ENCODE measurements at places on chromosomes 3 and 15.
A peak's percentile ranks its signal among the peaks of the same experiment; 100 is the strongest.

DNA sequence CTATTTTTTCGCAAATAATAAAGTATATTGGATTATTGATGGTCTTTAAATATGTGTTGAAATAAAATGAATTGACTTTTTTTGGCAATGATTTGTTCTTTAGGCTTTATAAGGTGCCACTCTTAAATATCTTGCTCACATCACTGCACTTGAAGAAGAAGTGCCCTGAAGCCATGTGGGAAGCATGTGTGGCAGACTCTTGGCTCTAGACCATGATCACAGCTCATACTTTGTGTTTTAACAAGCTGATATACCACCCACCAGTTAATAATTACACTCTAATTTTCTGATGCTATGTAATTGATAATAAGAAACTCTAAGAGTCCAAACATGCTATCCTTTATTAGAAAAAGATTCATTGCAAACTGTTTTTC lies 52.1 kb upstream of the TGFBR2 start:
- no peak for DNase-seq

DNA sequence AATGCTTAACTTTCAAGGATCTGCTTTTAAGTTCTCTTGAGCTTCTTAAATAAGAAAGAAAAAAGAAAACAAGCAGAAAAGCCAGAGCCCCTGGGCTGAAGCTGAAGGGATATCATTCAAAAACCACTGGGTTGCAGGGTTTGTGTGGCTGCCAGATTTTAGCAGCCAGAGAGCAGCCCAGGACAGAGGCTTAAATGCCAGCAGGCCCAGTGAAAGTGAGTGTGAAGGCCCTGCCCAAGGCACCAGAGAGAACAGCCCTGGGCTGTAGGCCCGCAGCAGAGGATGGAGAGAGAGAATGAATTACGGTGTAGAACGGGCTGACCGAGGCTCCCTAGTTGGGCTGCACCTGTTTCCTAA lies 106.3 kb upstream of the BOC start:
- DNase-seq = no peak

DNA sequence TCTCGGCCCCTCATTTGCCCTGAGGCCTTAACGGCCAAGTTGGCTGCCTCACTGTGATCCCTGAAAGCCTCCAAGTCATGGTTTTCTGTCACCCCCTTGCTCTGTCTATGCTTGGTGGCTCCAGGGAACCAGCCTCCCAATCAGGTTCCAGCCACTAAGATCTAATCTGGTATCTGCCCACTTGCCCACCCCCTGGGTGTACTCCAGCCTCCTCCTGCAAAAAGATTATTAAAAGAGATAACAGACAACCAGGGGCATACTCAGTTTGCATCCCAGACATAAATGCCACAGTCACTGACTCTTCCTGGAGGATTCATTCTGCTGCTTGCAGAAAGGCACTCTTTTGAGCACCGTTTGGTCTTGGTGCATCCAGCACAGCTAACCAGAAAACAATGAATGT lies 103.9 kb downstream of the NTRK3 start:
- DNase-seq = no peak

GRCh38 chr15:59688423-59688781 lies 718 bp downstream of the BNIP2 start:
- no peak for DNase-seq

DNA sequence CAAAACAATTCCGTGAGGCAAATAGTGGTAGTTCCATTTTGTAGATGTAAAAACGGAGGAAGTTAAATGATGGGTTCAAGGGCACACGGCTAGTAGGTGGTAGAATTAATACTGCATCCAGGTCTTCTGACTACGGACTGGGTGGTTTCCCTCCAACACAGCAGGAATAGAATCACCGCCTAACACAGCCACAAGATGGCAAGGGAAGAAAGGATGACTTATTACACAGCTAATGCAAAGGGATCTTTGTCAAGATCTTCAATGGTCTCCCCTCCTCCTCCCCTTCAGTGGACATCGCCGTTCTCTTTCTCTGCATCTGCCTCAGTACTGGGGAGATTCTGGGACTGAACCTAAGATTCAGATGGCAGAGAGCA lies 524 bp upstream of the TOPBP1 start:
- DNase-seq = no peak

DNA sequence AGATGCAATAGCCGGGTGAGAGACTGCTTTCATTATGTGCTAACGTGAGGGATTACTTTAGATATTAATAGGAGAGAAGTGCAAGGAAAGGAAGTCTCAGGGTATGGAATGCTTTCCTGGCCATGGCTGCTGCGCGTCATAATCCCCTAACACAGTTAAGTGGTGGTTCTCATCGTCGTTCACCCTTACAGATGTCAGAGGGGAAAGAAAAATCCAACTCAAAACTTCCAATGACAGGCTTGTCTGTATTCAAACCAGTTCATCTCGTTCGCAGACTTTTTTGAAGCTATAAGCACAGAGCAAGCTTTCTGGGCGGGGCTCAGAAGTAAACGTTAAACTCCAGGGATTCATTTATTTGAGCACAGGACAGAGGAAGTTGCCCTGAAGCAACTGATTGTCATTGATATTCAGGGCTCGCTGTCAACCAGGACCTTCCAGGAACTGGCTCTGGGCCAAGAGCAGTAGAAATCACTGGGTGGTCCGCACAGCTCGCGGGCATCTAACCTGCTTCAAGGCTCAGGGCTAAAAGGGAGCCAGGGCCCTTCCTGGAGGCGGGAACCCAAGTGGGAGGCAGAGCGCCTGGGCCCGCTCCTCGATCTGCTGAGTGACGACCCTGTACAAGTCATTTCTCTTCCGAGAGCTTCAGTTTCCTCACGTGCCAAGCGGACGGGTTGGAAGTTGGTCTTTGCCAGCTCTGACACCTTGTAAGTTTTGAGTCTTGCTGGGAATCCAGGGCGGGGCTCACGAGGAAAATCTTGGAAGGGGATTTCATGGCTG lies 1.1 kb upstream of the LPP start:
- DNase-seq = no peak

- DNase-seq = no peak
These were observed 83.7 kb upstream of the OXTR start for GRCh38 chr3:8853081-8853480.

GRCh38 chr3:46359733-46360493 lies 6.0 kb downstream of the CCR2 start:
- DNase-seq = peak; percentile 32

DNA sequence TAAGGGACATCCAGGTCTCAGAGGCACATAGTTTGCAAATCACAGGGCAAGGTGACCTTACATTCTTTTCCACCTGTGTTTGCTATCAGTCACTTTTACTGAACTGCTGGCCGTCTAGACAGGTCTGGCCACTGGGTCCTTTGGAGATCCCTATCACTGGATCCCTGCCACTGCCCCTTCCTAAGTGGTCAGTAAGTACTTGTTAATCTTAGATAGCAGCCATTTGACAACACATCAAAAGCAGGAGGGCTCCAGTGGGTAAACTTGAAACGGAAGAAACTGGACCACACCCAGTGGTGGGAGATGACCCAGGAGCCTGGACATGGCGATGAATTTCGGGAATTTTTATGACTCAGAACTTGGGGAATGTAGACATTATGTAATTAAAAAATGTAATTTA lies 28.9 kb upstream of the RASGRP1 start:
- no peak for DNase-seq

DNA sequence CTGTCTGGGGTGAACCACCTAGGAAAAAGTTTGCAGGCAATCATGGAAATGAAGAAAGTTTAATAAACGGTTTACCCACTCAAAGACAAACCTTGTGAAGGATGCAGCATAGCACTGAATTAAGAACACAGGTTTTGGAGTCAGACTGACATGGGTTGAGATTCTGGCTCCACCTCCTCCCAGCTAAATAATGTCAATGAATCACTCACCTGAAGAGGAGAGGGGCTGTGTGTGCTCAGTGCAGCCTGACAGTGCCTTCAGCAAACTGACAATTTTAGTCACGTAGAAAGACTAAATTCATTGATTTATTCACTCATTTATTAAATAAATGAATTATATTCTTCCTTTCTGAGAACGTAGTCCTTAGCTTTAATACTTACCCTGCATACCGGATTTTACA lies 18.9 kb downstream of the NR1I2 start:
- no peak for DNase-seq

- DNase-seq = no peak
These were observed 1010.0 kb upstream of the CADM2 start for GRCh38 chr3:83948771-83949170.

- DNase-seq = peak; percentile 27
These were observed 416 bp downstream of the PBRM1 start for GRCh38 chr3:52685285-52685708.

GRCh38 chr3:124318014-124318413 lies 326.1 kb upstream of the ROPN1 start:
- DNase-seq = no peak

DNA sequence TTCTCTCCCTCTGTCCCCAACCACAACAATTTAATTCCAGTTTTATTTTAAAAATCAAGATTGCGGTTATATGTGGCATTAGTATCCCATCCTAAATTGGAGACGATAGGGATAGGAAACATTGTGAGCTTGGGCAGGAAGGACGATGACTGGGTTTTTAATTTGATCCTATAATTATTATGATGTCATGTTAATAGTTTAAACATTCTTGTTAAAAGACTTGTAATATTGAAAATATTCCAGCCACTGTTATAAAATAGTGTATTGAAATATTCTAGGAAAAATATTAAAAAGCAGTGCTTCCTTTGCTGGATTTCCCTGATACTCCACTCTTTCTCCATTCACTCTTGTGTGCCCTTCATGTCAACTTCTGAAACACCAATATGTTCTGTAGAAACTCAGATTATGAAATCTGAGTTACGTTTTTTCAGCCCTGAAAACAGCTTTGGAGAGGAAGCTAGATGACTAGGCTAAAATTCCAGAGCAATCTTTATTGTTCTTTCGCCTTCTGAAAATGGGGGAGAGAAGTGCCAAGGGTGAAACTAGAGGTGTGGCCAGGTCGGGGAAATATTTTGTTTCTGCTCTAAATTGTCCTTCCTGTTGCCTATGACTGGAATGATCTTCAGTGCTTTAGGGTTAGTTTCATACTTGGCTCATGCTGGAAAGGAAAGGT lies 46.1 kb upstream of the MAP3K13 start:
- DNase-seq = no peak

DNA sequence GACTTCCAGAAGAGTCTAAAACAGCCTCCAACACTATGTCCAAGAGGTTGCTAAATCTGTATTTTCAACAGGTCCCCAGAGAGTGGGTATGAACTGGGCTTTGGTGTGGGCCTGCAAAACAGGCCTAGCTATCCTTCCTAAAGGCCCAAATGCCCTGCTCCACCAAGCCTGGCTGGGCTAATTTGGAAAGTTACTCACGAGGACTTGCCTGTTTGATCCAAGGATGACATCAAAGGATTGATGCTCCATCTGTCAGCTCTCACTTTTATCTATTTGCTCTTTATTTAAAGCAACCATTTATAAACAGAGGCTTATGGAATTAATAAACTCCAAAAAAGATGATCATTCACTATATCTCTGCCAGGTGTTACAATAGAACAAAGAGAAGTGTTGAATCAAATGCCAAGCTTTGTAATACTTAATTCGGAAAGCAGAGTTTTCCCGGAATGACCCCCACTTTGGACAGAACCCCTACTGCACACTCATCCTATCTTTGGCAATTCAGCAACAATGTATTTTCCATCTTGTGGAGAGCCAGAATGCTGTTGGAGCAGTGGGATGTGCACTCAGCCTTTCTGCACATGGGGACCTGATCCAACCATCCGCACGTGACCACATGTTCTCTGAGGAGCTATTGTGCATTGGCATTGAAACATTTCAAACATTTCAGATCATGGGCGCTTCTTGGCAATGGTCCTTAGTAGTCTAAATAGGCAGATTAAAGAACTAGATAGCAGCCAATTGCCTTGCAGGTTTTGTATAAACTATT lies 163.3 kb upstream of the THBS1 start:
- no peak for DNase-seq

DNA sequence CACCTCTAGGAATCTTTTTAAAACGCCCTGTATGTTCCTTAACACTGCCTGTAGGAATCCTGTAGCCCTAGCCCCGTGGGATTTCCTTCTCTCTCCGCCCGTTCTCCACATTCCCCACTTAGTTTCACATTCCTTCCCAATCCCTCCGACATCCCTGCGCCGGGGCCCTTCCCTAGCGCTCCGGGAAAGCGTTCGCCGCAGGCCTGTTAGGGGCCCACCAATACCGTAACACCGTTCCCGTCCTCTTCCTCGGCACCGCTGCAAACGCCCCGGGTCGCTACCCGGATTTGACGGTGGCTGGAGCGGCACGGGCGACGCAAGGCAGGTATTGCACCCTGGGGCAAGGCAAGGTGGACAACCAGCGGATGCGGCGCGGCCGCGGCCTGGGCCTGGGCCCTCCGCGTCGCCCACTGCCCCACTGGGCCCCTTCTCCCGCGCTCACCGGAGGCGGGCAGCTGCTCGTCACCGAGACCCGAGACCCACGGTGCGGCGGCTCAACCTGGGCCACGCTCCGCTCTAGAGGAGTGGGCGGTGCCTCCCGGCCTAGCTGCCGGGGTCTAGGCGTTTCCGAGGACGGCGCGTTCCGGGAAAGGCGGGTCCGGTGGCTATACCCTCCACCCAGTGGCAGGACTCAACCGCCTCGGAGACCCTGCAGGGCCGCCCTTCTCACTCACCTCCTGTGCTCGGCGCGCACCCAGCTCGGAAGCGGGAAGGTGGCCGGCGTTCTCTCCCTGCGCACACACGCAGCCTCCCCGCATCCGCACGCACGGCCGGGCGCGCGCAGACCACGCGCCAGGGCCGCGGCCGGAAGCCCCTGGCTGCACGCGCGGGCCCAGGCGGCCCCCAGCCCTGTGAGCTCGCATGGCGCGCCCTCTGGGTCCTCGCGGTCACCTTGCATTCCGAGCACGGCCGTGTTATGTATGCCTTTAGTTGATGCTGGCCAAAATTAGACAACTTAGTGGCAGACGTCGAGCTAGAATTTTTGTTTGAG lies at the start of gene B3GALNT1:
TSS of gene B3GALNT1 (minus strand) at position 789 of the 991 bp plus-strand sequence. CDS start 18,595 bp downstream, outside the sequence.
- no peak for DNase-seq

DNA sequence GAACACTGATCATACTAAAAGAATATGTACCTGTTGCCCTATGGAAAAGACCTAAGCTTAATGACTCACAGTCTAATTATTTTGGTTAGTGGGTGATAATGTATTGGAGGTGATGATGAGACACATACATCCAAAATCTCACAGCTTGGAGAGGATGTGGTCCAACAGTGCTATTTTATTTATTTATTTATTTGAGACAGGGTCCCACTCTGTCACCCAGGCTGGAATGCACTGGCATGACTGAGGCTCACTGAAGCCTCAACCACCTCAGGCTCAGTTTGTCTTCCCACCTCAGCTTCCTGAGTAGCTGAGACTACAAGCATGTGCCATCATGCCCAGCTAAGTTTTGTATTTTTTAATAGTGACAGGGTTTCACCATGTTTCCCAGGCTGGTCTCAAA lies 35.0 kb downstream of the LPP start:
- DNase-seq = no peak

DNA sequence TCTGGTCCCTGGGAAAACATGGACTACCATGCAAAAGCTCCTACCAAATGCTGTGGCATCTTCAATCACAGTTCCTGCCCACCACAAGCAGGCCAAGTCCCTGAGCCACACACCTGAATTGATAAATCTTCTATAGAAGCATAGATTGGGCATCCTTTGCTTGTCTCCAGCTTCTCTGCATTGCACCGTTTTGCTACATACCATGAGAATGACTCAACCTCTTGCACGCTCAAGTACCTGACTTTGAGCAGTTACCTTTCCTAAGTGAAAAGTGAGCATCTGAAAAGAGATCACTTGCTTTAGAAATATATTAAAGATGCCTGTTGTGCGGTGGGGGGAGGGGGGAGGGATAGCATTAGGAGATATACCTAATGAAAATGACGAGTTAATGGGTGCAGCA lies 31.3 kb downstream of the GATM start:
- no peak for DNase-seq
